ENCODE measurements at places on chromosomes 5 and 9.

- no peak for DNase-seq
Observed at GRCh38 chr5:66769839-66770617, 173.8 kb downstream of the MAST4 start.

DNA sequence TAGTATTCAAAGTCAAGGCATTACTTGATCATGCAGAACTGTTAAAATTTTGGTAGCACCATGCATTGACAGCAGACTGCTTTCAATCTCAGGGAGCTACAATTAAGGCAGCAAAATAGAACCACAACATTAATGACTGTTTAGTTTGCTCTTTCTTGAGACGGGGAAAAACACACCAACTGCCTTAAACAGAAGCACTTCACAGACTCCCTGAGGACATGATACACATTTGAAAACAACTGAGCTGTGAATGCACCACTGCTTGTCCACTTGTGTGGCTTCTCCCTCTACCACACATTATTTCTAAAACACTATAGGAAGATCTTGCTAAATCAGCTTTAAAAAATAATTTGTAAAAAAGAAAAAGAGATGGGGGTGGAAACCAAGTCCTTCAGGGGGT is 79.6 kb upstream of the MAST4 start:
- no peak for DNase-seq

DNA sequence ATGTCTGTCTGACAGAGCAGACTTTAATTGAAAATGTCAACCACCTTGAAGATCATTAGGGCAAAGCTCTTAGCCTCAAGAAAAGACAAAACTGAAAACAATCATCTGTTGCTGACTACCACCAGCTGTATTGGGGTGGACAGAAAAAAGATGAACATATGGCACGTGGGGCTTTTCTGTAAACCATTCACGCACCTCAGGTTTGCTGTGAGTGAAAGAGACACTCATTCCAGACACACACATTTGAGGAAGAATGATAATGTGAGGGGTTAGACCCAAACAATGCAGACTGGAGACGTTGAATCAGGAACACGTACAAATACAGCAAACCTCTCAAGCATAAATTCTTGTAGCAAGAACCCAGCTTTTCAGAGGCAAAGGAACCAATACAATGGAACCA is 158.7 kb downstream of the EBF1 start:
- DNase-seq: no peak

DNA sequence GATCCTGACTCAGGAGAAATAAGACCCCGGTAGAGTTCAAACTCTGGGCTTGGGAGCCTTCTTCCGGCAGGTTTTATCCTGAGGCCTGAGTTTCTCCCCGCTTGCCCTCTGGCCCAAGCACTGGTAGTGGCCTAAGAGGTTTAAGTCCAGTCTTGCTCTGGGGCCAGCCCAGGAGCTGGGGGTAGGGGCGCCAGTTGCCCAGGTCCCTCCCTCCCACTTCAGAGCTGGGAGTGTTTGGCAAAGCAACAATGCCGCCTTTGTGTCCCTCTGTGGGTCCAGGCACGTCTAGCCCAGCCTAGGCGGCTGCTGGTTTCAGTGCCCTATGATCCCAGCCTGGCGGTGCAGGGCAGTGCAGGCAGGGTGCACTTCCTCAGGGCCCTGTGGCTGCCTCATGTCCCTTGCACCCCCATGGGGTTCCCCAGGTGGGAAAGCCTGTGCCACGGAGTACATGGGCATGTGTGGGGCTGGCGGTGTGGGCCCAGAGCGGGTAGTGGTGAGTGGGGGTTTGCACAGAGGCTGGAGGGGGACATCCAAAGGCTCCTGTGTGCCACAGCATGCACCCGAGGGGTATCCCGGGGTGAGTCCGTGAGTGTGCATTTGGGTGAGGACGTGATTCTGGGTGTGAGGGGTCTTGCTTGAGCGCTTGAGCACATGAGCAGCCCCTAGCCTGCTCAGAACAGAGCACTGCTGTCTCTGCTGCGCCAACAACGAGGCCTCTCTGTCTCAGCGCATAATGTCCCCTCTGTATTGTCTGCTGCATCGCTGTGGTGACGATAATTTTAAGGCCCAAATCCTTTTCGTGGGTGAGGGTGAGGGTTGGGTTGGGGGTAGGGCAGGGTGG is 61.7 kb upstream of the PSD2 start:
- no peak for DNase-seq

- DNase-seq: no peak
Observed at GRCh38 chr5:176877793-176878331, 21.3 kb downstream of the HK3 start.

GRCh38 chr9:111610845-111611244 is 11.4 kb upstream of the PTGR1 start:
- DNase-seq: no peak

- no peak for DNase-seq
Observed at GRCh38 chr5:16757989-16758501, 141.2 kb upstream of the RETREG1 start.

DNA sequence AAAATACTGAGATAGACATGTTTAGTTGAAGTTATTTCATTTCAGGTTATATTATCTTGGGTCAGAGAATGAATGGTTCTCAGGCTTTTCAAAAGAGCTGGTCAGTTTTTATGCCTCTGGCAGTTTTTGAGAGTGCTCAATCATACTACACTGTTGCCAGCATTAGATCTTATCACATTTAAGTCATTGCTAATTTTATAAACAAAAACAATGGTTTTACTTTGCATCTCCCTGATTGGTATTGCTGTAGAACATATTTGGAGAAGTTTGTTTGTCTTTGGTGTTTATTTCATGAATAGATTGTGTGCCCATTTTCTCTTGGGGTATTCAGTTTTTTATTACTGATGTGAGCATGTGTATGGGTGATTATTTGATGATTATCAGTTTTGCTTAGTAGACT is 1.5 kb downstream of the CATSPER3 start:
- no peak for DNase-seq

GRCh38 chr9:272251-273213 is 57.9 kb downstream of the DOCK8 start:
- DNase-seq: peak; percentile 88

- DNase-seq: no peak
Observed at GRCh38 chr5:138725818-138726416, 27.3 kb upstream of the CTNNA1 start.

Measured in KG1 (cell line).